Fibroblast of lung (primary cell): ENCODE measurements at places on chromosomes 2 and 18. TPM values are rescaled to one million over a fixed set of nuclear protein-coding genes. Genes with fewer than 3 reads are reported as not detected.

DNA sequence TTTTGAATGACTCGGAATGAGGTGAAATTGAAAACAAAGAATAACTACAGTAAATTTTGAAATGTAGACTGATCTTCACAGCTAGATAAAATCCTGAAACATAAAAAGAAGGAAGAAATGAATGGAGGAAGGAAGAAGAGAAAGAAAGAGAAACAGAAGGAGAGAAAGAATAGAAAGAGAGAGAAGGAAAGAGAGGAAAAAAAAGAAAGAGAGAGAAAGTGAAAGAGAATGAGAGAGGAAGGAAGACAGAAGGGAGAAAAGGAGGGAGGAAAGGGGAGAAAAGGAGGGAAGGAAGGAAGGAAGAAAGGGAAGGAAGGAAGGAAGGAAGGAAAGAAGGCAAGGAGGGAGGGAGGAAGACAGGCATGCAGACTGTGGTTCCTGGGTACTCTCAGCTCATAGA, 982.6 kb downstream of the BCL11A start:
- DNase-seq, result no peak

DNA sequence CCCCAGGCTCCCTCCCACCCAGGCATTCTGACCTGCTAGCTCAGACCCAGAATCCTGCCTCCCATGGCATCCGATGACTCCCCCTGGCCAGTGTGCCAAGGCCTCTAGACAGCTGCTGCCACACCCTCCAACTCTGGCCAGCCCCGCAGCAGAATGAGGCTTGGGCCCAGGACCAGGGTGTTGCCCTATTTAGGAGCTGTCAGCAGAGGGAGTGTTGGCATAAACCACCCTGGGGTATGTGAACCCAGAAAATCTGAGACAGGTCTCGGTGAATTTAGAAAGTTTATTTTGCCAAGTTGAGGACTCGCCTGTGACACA, 134.3 kb downstream of the KLHL29 start:
- DNase-seq, result no peak

DNA sequence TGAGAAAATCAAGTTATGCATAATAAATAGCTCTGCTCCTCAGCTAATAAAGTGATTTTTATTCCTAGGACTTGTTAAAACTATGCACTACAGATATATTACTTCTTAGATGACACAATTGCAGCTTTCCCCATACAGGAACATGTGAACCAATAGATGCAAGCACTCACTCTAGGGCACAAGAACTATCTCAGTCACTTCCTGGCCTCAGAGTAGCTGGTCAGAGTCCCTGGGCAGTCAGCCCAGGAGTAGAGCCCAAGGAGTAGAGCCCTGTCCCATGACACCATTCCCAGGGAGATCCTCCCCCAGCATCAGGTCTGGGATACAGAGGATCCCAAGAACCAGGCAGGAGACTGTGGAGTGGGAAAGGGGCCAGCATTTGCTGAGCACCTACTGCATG, 2.7 kb downstream of the TNS1 start:
- peak; percentile 86 for DNase-seq

DNA sequence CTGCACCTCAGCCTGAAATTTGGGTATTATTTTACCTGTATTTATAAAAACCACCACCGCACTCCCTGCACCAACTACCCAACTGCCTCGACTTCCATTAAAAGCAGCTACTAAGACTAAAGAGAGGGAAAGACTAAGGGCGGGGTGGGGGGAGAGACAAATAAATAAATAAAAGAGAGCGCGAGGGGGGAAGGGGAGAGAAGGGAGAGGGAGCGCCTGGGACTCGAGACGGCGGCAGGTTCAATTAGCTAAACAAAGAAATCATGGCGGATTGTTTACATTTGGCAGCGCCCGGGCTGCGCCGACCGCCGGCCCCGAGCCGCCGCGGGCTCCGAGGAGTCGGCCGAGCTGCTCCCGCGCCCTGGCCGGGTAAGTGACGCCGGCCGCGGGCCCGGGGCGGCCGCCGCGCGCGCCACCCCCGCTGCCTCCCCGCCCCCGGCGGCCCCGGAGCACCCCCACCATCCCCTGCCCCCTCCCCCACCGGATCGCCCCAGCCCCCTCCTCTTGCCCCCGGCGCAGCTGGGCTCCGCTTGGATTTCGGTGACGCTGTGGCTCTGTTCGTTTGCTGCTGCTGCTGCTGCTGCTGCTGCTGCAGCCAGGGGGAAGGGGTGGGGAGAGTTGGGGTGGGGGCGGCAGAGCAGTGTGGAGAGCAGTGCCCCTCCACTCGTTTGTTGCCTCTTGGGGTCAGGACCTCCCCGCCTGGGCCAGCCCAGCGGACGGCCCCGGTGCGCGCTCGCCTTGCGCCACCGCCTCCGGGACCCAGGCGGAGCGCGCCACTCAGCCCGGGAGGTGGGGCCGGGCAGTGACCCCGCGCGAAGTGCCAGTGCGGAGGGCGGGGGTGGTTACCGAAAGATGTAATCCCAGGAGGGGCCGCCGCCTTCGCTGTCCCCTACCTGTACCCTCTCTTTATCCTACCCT, 187.2 kb upstream of the FANCL start:
- DNase-seq, result peak; percentile 3

- DNase-seq, result no peak
Measured at GRCh38 chr18:57856128-57856527, 53.0 kb upstream of the ATP8B1 start.

DNA sequence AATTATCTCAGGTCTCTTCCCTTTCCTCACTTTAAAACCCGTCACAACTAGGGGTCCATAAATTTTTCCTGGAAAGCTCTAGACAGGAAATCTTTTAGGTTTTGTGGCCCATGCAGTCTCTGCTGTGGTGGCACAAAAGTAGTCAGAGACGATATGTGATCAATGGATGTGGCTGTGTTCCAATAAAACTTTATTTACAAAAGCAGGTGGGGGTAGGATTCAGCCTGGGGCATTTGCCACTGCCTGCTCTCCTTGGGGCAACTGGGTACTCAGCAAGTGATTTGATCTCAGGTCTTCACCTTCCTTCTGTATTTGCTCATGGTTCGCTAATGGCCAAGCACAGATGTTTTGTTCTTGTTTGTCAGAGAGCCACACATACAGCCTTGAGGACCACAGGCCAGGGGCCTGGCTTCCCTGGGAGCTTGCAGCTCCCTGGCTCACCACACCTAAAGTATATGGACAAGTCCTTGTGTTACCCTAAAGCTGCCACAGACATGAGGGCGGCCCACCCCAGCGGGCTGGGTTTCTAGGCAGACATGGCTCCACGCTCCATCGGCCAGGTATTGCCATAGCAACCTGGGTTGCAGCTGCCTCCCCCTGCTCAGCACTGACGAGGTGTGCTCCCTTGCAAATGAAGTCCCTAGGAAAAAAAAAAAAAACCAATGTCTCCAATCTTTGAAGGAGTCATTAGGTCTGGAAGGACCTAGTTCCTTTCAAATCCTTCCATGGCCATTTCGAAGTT, 89.7 kb upstream of the YWHAQ start:
- DNase-seq, result no peak

- peak; percentile 72 for DNase-seq
Measured at GRCh38 chr2:21381421-21381820, 257.7 kb downstream of the TDRD15 start.

DNA sequence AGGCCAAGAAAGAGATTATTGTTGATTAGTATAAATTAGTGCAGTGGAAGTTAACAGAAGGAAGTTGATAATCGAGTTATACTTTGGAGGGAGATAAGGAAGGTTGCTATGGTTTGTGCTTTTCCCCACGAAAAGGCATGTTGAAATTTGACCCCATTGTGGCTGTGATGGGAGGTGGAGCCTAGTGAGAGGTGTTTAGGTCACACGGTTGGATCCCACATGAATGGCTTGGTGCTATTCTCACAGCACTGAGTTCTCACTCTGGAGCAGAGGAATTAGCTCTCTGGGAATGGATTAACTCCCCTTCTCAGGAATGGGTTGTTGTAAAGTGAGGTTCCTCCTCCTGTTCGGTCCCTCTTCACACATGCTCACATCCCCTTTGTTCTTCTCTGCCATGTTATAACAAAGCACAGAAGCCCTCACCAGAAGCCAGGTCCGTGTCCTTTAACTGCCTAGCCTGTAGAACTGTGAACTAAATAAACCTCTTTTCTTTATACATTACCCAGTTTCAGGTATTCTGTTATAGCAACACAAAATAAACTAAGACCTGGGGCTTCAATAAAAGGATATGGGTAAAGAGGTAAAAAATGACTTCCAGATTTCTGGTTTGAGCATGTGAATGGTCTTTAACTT, 21.9 kb downstream of the PIGN start:
- no peak for DNase-seq

DNA sequence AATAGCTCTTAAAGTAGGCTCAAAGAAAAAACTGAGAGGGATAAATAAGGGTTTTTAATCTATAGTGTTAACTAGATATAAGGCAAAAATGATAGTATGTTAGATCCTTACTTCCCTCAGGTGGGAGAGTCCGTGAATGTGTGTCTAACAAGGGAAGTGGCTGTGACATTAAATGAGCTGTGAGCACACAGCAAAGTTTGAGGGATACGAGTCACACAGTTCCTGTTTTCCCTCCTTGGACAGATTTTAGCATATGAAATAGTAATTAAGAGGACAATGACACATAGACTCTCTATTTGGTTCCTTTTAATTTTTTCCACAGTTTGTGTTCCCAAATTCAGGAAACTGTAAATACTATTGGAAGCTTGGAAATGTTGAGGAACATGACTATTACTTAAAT, 148.4 kb upstream of the CAVIN2 start:
- no peak for DNase-seq

GRCh38 chr2:100057901-100058261, 84.5 kb downstream of the AFF3 start:
- DNase-seq, result peak; percentile 75

DNA sequence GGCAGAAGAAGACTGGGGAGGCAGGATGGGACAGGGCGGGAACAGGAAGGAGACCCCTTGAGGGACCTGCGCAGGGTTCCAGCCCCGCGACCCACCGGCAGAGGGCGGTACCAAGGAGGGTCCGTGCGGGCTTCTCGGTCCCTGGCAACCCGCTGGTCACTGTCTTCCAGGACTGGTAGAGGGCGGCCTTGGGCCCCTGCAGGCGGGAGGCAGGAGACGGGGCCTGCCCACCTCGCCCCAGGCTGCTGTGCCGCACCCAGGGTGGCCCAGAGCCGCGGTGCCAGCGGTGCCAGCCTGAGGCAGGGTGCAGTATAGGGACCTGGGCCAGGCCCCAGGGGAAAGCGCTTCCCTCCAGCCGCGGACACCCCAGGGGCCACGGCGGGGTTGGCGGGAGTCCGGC, 34.5 kb downstream of the NEURL3 start:
- DNase-seq, result peak; percentile 18

GRCh38 chr2:203789618-203790017, 78.0 kb upstream of the CTLA4 start:
- DNase-seq, result no peak

The CAPG gene
- polyA plus RNA-seq, result 43.8 and 159 TPM in 2 replicates

The STARD6 gene
- polyA plus RNA-seq, result 0.39 and 0.42 TPM in 2 replicates

The HMSD gene
- 0.56 and 4.3 TPM in 2 replicates for polyA plus RNA-seq

The COL6A3 gene
- 286 and 316 TPM in 2 replicates for polyA plus RNA-seq

The SERPINB12 gene
- polyA plus RNA-seq, result 0.07 TPM in 1 of 2 replicates, not detected in the other

The ADGRF3 gene
- polyA plus RNA-seq, result 0.06 and 0.24 TPM in 2 replicates

The HOXD13 gene
- not detected in 2 replicates for polyA plus RNA-seq

The LAMA1 gene
- 1.2 and 6.2 TPM in 2 replicates for polyA plus RNA-seq

The SDC1 gene
- polyA plus RNA-seq, result 14.6 and 45.5 TPM in 2 replicates

The TRIB2 gene
- 23.4 and 26.1 TPM in 2 replicates for polyA plus RNA-seq

The CCL20 gene
- 0.23 TPM in 1 of 2 replicates, not detected in the other for polyA plus RNA-seq

The EGR4 gene
- polyA plus RNA-seq, result not detected in 2 replicates

The RNU2-63P gene
- polyA plus RNA-seq, result not detected in 2 replicates
